ENCODE measurements at places on chromosomes 2 and 18. TPM values are rescaled to one million over a fixed set of nuclear protein-coding genes. Genes with fewer than 3 reads are reported as not detected.

GRCh38 chr2:84631047-84631446, 114.7 kb downstream of the DNAH6 start:
- no peak overlapping the region for H3K27ac ChIP-seq
- peak; percentile 10 for DNase-seq
- H3K36me3 ChIP-seq, result no peaks in the 10 kb centered on the region
- peaks cover 4% of the 10 kb centered on the region for H3K27me3 ChIP-seq

DNA sequence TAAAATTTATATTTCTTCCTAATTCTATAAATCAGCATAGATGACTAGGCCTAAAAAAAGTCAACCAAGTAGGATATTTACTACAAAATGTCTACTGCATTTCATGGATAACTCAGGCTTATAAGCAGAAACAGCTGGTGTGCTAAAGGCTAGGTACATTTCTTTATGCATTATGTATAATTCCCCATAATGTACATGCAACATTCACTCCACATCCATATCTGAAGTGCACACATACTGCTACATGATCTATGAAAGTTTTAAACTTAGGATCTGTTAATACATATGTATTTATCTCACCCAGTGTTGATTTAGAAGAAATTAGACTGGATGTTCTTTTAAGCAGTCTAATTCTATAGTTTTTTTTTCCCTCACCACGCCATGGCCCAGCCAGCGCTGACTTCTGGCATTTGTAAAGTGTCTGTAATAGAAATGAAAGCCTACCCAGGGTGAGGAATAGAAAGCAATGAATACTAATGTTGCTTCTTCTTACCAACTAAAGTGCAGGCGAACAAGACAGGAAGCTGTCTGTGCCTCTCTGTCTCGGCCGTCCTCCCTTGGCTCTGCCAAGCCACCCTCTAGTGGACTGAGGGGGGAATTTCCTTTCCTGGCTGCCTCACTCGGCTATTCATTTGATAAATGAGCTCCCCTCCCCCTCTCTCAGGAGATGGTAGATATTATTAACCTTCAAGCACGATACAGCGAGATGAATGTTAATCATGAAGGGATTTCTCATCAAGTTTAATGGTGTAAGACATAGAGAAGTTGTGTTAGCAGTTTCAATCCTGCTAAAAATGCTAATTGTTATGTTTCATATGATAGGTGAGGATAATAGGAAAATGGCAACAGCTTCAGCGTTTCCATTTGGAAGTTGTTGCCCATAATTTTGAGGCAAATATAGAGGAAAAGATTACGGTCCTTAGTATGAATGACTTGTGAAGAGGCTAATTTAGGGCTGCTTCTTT, 384.5 kb downstream of the MTX2 start:
- no peak overlapping the region for H3K27ac ChIP-seq
- no peak overlapping the region for H3K4me3 ChIP-seq
- no peaks in the 10 kb centered on the region for H3K27me3 ChIP-seq
- H3K4me1 ChIP-seq, result no peaks in the 10 kb centered on the region

- no peaks in the 10 kb centered on the region for H3K36me3 ChIP-seq
- H3K4me1 ChIP-seq, result peaks cover 12% of the 10 kb centered on the region
- DNase-seq, result no peak
These were observed 66.4 kb upstream of the MMADHC start for GRCh38 chr2:149653831-149654445.

The SLC23A3 gene
- 3.3 TPM for total RNA-seq

The CPLX4 gene
- total RNA-seq, result not detected
